Tibial nerve (tissue), 4 donors: ENCODE measurements at places on chromosomes 7 and 10.

DNA sequence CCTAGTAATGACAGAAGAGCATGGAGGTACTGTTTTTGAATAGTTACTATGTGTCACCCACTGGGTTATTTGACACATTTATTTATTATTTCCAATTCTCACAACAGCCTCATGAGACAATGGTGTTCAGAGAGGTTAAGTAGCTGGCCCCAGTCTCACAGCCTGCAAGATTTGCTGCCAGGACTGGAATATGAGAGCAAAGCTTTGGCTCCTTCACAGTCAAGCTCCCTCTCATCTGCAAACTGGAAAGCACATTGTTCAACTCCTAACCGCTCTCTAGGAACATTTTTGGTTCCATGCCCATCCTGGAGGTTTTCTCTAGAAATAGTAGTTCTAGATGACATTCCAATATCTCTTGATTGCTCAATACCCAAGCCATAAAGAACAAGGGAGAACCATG is 75.5 kb upstream of the CXCL12 start:
- no peak overlapping the region for H3K4me3 ChIP-seq
- DNase-seq = no peak
- no peaks in the 10 kb centered on the region for H3K36me3 ChIP-seq
- H3K27ac ChIP-seq = no peak overlapping the region
- H3K27me3 ChIP-seq = no peaks in the 10 kb centered on the region

- no peaks in the 10 kb centered on the region for H3K27me3 ChIP-seq
- H3K36me3 ChIP-seq = no peaks in the 10 kb centered on the region
- no peaks in the 10 kb centered on the region for H3K4me1 ChIP-seq
Measured at GRCh38 chr10:88028072-88028471, 164.6 kb downstream of the PTEN start.

- no peak for DNase-seq
- H3K27ac ChIP-seq = peak overlapping the region; percentile 93
- H3K36me3 ChIP-seq = peaks cover 13% of the 10 kb centered on the region
- peaks cover 43% of the 10 kb centered on the region for H3K4me1 ChIP-seq
- peak overlapping the region; percentile 83 for H3K4me3 ChIP-seq
Measured at GRCh38 chr10:6146013-6146785, 56.5 kb upstream of the PFKFB3 start.

GRCh38 chr10:6195376-6195775 is 7.4 kb upstream of the PFKFB3 start:
- H3K27ac ChIP-seq = no peak overlapping the region
- no peaks in the 10 kb centered on the region for H3K27me3 ChIP-seq
- H3K4me1 ChIP-seq = peaks cover 38% of the 10 kb centered on the region
- no peak overlapping the region for H3K4me3 ChIP-seq
- H3K36me3 ChIP-seq = no peaks in the 10 kb centered on the region

- H3K4me1 ChIP-seq = peaks cover 3% of the 10 kb centered on the region
- no peak for DNase-seq
- no peak overlapping the region for H3K4me3 ChIP-seq
- H3K36me3 ChIP-seq = no peaks in the 10 kb centered on the region
- H3K27ac ChIP-seq = no peak overlapping the region
- no peaks in the 10 kb centered on the region for H3K27me3 ChIP-seq
Measured at GRCh38 chr7:70594170-70594569, 537.8 kb upstream of the GALNT17 start.

DNA sequence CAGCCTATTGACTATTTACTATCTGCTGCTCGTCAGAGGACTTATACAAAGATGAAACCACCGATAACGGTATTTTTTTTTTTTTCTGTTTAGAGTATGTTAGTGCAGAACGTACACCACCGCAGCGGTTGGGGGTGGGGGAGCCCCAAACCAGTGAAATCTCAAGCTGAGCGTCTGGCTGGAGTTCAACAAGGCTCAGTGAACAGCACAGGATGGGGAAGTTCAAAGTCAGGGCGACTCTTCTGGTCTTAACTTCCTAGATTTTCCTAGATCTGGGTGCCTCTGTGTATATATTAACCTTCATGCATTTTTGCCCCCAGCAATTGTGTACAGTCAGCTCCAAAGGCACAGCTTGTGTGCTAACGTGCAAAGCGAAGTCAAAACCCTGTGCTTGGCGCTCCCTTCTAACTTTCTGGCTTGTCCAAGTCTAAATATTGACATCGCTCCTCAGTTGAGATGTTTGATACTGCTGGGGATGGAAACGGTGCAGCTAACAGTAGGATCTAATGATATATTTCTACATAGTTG is 1.1 kb downstream of the RHOBTB1 start:
- H3K4me1 ChIP-seq = no peaks in the 10 kb centered on the region
- DNase-seq = peak; percentile 57
- H3K36me3 ChIP-seq = no peaks in the 10 kb centered on the region

- DNase-seq = no peak
- H3K4me1 ChIP-seq = peaks cover 57% of the 10 kb centered on the region
- no peaks in the 10 kb centered on the region for H3K36me3 ChIP-seq
- H3K4me3 ChIP-seq = no peak overlapping the region
Measured at GRCh38 chr7:47461161-47461560, 120.8 kb downstream of the TNS3 start.

- no peaks in the 10 kb centered on the region for H3K27me3 ChIP-seq
- DNase-seq = no peak
- no peak overlapping the region for H3K4me3 ChIP-seq
- H3K27ac ChIP-seq = peak overlapping the region; percentile 73
- H3K36me3 ChIP-seq = no peaks in the 10 kb centered on the region
- peaks cover 75% of the 10 kb centered on the region for H3K4me1 ChIP-seq
Measured at GRCh38 chr10:11108356-11108755, 90.7 kb downstream of the CELF2 start.

- no peaks in the 10 kb centered on the region for H3K36me3 ChIP-seq
- DNase-seq = no peak
- H3K4me3 ChIP-seq = no peak overlapping the region
Measured at GRCh38 chr7:127158659-127159058, 94.1 kb downstream of the GRM8 start.

- H3K4me3 ChIP-seq = no peak overlapping the region
- no peaks in the 10 kb centered on the region for H3K36me3 ChIP-seq
- no peak overlapping the region for H3K27ac ChIP-seq
- no peak for DNase-seq
Measured at GRCh38 chr7:65250697-65251395, 122.8 kb upstream of the ZNF92 start.

- no peak overlapping the region for H3K27ac ChIP-seq
- no peak for DNase-seq
- H3K4me1 ChIP-seq = peaks cover 76% of the 10 kb centered on the region
- H3K36me3 ChIP-seq = no peaks in the 10 kb centered on the region
- H3K4me3 ChIP-seq = no peak overlapping the region
Measured at GRCh38 chr10:112988839-112989406, 38.9 kb downstream of the TCF7L2 start.

DNA sequence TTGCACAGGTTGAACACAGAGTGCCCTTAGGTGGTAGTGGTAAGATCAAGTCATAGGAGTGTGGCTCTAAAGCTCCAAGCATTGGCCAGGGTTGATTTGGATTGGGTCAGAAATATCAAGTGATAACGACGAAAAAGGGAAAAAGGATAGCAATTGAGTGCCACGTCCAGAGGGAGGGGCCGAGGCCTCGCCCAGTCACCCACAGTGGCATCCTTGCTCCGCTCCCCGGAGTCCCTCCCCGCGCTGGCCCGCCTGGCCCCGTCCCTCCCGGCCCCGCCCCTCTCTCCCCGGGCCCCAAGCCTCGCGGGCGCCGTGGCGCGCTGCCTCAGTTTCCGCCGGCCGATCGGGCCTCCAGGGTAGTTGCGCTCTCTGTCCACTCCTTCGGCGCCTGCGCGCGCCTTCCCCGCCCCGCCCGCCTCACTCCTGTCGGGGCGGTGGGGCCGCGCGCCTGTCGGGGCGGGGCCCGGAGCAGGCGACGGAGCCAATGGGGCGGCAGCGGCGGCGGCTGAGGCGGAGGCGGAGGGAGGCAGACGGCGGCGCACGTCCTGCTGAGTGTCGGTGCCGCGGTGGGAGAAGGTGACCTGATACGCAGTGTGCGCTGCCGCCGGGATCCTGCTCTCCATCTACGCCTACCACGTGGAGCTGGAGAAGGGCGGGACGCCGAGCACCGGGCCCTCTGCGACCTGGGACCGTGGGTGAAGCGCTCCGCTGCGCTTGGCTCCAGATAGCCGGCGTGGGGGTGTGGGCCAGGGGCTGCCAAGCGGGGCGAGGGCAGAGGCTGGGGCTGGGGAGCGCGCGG is 209.1 kb upstream of the ZNF722 start:
- no peaks in the 10 kb centered on the region for H3K36me3 ChIP-seq
- no peak for DNase-seq
- H3K27me3 ChIP-seq = no peaks in the 10 kb centered on the region

- no peaks in the 10 kb centered on the region for H3K27me3 ChIP-seq
- DNase-seq = no peak
- no peaks in the 10 kb centered on the region for H3K36me3 ChIP-seq
- H3K4me1 ChIP-seq = peaks cover 55% of the 10 kb centered on the region
- H3K4me3 ChIP-seq = no peak overlapping the region
Measured at GRCh38 chr10:63414481-63415260, 51.1 kb downstream of the JMJD1C start.

GRCh38 chr7:57363321-57363720 is 86.7 kb upstream of the ZNF716 start:
- H3K4me3 ChIP-seq = no peak overlapping the region
- no peaks in the 10 kb centered on the region for H3K27me3 ChIP-seq
- H3K36me3 ChIP-seq = no peaks in the 10 kb centered on the region
- H3K4me1 ChIP-seq = no peaks in the 10 kb centered on the region

DNA sequence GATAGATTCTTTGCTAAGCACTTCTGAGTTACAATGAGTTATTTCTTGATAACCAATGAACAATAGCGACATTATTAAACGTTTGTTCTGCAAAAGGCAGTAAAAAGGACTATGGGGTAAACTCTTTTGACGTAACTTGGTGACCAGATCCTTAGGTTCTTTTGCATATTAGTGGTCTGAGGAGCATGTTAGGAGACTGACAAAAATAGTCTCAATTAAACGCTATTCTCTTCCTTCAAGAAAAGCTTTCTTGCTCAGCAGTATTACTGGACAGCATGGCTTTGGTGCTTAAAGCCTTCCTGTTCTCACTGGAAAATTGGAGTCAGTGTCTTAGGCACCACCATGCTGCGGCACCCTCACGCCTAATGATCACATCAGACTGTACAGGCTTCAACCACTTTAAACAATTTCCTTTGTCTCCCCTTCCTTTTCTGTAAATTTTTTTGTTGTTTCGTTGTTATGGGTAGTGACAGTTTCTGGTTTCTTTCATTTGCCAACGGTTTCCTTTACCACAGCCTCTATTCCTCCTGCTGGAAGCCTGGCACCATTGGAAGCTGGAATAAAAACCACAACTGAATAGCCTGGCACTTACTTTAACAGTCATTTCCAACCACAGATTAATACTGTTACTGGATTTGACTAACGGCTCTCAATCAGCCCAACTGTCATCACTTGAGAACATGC is 49.2 kb upstream of the FAM133B start:
- H3K27ac ChIP-seq = no peak overlapping the region
- H3K27me3 ChIP-seq = no peaks in the 10 kb centered on the region
- no peaks in the 10 kb centered on the region for H3K36me3 ChIP-seq
- no peak overlapping the region for H3K4me3 ChIP-seq
- H3K4me1 ChIP-seq = peaks cover 10% of the 10 kb centered on the region

GRCh38 chr10:7610026-7610425 is 56.7 kb downstream of the ITIH5 start:
- DNase-seq = no peak
- H3K36me3 ChIP-seq = no peaks in the 10 kb centered on the region
- H3K4me3 ChIP-seq = no peak overlapping the region
- no peaks in the 10 kb centered on the region for H3K27me3 ChIP-seq
- H3K4me1 ChIP-seq = no peaks in the 10 kb centered on the region

DNA sequence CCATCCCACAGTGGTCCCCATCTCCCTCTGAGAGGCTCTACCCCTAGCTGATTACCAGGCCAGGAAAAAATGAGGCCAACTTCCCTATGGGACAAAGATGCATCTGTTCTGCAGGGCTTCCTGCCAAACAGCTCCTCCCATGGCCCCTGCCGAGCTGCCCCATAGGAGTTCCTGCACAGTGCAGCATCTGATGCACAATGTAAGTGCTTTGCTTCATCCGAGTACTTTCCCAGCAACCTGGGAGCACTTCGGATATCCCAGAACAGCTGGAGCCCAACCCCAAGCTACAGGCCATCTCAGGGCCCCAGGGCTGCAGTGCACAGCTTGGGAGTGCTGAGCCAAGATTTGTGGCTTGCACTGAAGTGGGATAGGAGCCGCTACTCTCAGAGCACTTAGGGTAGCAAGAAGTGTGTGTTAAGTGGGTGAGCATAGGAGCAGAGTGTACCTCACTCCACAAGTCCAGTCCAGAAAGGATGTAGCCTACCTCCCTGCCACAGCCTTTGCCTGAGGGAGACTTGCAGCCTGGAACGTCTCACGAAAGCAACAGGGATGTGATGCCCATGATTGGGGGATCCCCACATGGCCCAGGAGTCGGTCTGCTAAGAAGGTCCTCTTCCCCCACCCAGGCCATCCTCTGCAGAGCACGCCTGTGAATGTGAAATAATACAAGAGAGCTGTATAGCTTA is 209.6 kb upstream of the VWC2 start:
- H3K27ac ChIP-seq = no peak overlapping the region
- no peak overlapping the region for H3K4me3 ChIP-seq
- H3K27me3 ChIP-seq = no peaks in the 10 kb centered on the region
- H3K36me3 ChIP-seq = no peaks in the 10 kb centered on the region
- no peaks in the 10 kb centered on the region for H3K4me1 ChIP-seq
- no peak for DNase-seq

- no peak for DNase-seq
- no peak overlapping the region for H3K4me3 ChIP-seq
- no peaks in the 10 kb centered on the region for H3K27me3 ChIP-seq
- no peak overlapping the region for H3K27ac ChIP-seq
- H3K4me1 ChIP-seq = no peaks in the 10 kb centered on the region
Measured at GRCh38 chr10:78384049-78384431, 350.4 kb downstream of the RPS24 start.

DNA sequence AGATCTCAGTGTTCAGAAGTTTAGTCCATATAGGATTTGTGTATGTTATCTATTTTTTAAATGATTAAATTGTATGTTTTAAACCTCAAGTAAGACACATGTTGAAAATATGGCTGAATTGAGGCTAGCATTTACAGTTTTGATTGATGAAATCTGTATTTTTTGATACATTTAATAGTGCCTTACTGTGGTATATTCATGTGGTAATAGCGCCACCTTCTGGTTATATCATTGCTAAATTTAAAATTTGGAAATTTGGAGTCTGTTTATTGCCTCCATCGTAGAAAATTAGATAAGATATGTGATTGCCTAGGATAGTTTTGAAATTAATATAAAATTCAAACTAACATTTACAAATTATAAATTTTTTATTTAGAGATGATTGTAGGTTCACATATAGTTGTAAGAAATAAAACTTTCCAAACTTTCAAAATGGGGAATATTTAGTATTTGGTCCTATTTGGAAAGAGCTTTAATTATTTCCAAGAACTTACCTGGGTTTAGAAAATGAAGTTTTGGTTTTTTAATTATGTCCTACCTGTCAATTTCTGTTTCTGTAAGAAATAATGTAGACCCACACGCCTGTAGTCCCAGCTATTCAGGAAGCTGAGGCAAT is 19.1 kb upstream of the ARMS2 start:
- H3K36me3 ChIP-seq = no peaks in the 10 kb centered on the region
- H3K27ac ChIP-seq = no peak overlapping the region
- no peak overlapping the region for H3K4me3 ChIP-seq
- DNase-seq = peak; percentile 20
- H3K4me1 ChIP-seq = no peaks in the 10 kb centered on the region

GRCh38 chr7:36633377-36633776 is 90.9 kb downstream of the AOAH start:
- H3K4me1 ChIP-seq = no peaks in the 10 kb centered on the region
- no peaks in the 10 kb centered on the region for H3K27me3 ChIP-seq
- H3K27ac ChIP-seq = no peak overlapping the region
- no peak overlapping the region for H3K4me3 ChIP-seq

GRCh38 chr10:130834170-130834569 is 477.4 kb downstream of the TCERG1L start:
- H3K4me1 ChIP-seq = no peaks in the 10 kb centered on the region
- no peaks in the 10 kb centered on the region for H3K36me3 ChIP-seq
- DNase-seq = no peak
- no peak overlapping the region for H3K27ac ChIP-seq
- no peak overlapping the region for H3K4me3 ChIP-seq
